Activated T-cell treated with anti-CD3 and anti-CD28 coated beads for 24 hours (primary cell): ENCODE measurements at places on chromosomes 4 and X.
A peak's percentile ranks its signal among the peaks of the same experiment; 100 is the strongest.

- no peak for DNase-seq
Observed at GRCh38 chrX:24357106-24357505, 3.3 kb upstream of the SUPT20HL1 start.

DNA sequence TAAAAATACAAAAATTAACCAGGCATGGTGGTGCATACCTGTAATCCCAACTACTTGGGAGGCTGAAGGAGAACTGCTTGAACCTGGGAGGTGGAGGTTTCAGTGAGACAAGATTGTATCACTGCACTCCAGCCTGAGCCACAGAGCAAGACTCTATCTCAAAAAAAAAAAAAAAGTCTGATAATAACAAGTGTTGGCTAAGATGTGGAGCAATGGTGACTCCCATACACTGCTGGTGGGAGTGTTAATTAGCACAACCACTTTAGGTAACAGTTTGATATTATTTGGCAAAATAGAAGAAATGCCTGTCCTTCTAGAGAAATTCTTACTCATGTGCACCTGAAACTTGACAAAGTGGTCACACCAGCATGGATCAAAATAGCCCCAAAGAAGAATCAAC is 106.2 kb upstream of the SLC34A2 start:
- DNase-seq: no peak

GRCh38 chr4:102007959-102008425 is 217.5 kb downstream of the BANK1 start:
- no peak for DNase-seq

DNA sequence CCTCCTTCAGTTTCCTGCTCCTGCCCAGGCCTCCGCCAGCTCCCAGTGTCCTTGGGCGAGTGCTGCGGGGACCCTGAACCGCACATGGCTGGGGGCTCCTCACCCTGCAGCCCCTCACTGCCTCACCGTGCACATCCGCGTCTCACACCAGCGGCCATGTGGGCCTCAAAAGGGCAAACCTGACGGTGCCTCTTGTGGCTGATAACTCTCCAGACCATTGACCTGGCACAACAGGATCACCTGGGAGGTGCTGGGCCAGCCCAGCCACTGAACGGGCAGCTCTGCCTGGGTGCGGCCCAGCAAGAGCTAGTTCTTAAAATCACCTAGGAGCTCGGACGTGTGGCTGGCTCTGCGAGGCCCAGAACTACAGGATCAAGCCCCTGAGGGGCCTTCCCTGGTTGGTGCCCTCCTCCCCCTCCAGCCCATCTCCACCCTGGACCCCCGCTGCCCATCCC is 4.1 kb upstream of the S100P start:
- no peak for DNase-seq

DNA sequence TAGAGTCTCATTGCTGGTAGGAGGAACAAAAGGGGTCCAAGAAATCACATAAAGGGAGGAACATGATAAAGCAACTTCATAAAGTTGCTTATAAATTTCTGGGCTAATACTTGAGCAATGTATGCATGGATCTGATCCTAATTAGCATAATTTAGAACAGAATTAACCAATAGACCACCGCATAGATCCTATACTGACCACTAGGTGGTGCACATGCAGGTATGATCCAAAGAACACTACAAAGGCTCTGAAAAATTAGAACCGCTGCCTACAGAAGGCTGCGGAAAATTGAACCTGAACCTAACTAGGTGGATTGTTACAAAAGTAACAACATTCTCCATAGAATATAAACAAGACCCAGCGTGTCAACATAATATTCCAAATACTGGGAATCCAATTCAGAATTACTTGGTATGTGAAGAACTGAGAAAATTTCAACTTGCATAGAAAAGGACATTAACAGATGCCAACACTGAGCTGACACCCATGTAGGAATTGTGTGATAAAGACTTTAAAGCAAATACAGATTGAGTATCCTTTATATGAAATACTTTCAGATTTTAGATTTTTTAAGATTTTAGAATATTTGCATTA is 23.3 kb downstream of the BRCC3 start:
- peak; percentile 10 for DNase-seq

- no peak for DNase-seq
Observed at GRCh38 chrX:39602195-39602594, 495.6 kb downstream of the BCOR start.

DNA sequence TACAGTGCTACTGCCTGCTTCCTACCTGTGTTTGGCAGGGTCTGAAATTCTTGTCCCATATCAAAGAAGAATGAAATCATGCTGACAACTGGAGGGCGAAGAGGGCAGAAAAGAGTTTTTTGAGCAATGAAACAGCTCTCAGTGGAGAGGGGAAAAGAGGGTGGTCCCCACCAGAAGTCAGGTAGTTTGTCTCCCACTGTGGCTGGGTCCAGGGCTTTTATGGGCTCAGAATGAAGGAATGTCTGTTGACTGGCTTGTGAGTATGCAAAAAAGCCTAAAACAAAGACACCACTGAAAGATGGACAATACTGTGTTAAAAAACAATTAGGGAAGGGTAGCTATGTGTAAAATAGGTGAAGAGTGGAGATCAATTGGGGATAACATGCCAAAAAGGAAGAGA is 115.0 kb downstream of the ADAM29 start:
- DNase-seq: no peak

DNA sequence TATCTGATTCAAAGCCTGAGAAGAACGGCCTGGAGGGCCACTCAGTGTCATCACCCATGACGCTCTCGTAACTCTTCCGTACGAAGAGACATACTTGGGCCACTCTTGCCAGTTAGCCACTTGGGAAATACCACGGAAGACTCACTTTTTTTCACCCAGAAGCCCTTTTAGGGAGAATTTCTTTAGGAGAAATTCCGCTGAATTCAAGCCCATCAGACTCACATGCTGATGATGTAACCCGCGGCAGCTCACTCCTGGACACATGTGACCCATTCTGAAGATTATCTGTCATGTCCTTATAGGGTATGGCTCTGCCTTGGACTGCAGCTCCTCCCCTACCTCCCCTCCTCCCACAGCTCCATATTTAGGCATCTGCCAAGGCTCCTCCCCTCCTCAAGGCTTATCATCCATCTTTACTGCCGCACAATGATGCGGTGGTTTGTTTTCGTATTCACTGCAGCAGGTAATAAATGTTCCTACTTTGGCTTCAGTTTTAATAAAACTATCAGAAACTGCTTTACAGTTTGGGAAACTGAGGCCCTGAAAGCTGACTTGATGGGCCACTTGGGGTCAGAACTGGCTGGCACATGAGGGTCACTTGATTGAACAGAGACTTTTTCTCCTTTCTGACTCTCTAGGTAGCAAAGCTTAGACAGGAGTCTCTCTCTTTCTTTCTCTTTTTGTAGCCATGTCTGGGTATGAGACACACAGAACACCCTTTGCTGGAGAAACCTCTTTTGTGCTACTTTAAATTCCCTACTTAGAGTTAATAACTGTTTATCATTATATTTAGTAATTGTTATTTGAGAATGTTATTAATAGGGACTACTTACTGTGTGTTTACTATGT is 42.1 kb downstream of the RHOH start:
- DNase-seq: peak; percentile 67

GRCh38 chr4:36508394-36508793 is 227.0 kb downstream of the DTHD1 start:
- no peak for DNase-seq
